DMS79 (cell line): ENCODE measurements at places on chromosomes 12 and 14.

GRCh38 chr12:29082522-29082921, 66.6 kb upstream of the FAR2 start:
- DNase-seq, result no peak

- DNase-seq, result no peak
These were observed 6.8 kb upstream of the KRT80 start for GRCh38 chr12:52198454-52199215.

DNA sequence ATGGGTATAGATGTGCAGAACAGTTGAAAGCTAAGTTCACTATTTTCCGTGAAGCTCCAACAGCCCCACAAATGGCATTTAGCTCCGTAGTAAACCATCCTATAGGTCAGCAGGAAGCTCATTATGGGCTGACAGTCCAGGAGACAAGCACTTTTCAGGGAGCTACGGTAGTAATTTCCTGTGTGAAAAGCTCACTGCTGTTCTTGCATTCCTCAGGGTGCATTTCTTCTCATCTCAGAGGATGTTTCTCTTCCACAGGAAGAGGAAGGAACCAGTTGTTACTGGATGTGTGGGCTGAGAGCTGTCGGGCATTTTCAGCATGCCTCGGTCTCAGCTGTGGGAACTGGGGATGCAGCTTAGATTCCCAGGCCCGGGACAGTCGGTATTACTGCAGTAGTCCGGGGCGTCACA, 72.8 kb downstream of the GALNT4 start:
- no peak for DNase-seq

- DNase-seq, result no peak
These were observed 1.3 kb upstream of the ARHGEF25 start for GRCh38 chr12:57609781-57610553.

GRCh38 chr12:124816295-124816854, 47.3 kb downstream of the SCARB1 start:
- no peak for DNase-seq

GRCh38 chr12:53051058-53051880, 1.4 kb downstream of the TNS2 start:
- no peak for DNase-seq

GRCh38 chr12:12249216-12250050, 17.4 kb downstream of the LRP6 start:
- no peak for DNase-seq
